ENCODE measurements at places on chromosomes 5 and 9.

GRCh38 chr5:31638345-31638744 lies 586 bp upstream of the PDZD2 start:
- no peak for DNase-seq

- DNase-seq, result no peak
Observed at GRCh38 chr5:56447232-56447631, 214.1 kb upstream of the ANKRD55 start.

GRCh38 chr5:141800617-141801016 lies 77.6 kb downstream of the PCDH1 start:
- no peak for DNase-seq

DNA sequence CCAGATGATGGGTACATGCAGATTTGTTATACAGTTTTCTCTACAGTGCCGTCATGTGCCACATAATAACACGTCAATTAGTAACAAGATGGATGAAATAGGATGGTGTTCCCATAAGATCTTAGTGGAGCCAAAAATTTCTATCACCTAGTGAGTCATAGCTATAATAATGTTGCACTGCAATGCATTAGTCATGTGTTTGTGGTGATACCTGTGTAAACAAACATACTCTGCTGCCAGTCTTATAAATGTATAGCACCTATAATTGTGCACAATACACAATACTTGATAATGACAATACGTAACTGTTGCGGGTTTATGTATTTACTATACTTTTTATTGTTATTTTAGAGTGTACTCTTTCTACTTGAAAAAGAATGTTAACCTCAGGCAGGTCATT lies 865.4 kb downstream of the MAT2B start:
- DNase-seq, result no peak

All from NCI-H2029 (cell line).